ENCODE measurements at places on chromosomes 6 and 20.

DNA sequence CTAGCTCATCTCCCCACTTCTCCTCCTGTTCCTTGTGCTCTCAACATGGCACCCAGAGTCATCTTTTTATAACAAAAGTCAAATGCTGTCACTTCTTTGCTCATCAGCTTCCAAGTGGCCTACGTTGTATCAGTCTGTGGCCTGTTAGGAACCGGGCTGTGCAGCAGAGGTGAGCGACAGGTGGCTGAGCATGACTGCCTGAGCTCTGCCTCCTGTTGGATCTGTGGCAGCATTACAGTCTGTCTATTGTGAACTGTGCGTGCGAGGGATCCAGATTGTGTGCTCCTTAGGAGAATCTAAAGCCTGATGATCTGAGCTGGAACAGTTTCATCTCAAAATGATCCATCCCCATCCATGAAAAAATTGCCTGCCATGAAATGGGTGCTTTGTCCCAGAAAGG is 129.6 kb downstream of the FNDC1 start:
- no peak for DNase-seq

- DNase-seq, result no peak
Measured at GRCh38 chr6:119276211-119276610, 73.3 kb downstream of the MAN1A1 start.

GRCh38 chr6:168088161-168089053 is 9.4 kb upstream of the FRMD1 start:
- no peak for DNase-seq

DNA sequence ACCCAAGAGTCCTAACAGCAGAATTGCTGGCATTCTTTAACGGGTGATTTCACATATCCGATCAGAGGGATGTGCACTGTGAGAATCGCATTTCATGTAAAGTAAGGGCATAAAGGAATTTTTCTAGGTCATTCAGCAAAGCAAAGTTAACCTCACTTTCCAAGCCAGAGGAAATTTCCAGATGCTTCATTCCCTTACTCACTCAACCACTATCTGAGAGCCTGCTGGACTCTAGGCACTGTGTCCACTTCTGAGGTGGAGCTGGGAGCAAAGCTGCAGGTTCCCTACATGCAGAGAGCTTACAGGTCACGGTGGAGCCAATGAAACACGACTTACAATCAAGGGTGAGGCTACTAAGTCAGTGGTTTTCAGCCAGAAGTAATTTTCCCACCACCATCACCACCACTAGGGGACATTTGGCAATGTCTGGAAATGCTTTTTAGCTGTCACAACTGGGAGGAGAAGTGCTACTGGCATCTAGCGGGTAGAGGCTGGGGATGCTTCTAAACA is 34.5 kb upstream of the TSHZ2 start:
- no peak for DNase-seq

DNA sequence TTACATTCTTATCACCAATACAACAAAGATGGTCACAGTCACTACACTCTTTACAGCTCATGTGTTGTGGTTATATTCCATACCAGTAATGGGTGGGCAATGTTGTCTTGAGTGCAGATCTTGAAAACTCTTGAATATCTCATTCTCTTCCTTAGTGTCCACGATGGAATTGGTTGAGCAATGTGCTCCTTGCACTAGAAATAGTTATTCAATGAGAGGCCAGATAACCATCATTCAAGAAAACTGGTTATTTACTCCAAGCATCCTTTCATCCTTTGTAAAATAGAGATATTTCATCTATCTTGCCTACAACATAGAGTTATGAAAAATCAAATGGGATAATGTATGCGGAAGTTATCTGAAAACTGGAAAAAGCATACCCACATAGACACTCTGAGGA is 215.9 kb downstream of the ARHGAP18 start:
- DNase-seq, result no peak

- DNase-seq, result no peak
Measured at GRCh38 chr6:32920715-32921114, 20.1 kb downstream of the HLA-DMB start.

DNA sequence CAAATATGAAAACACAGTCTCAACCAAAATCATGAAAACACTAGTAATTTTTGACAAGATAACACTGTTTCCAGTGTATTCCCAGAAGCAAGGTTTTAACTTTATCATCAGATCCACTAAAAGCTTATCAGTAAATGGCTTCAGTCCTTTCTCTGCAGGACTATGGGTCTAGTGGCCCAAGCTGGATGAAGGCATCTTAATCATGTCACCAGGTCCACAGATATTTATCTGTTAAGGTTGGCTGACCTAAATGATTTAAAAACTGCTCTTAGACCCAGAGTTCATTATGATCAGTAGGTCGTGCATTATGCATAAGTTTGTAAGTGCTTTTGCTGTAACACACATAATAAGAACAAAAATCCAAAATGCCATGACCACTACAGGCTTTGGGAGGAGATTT is 118.0 kb downstream of the MAP3K7 start:
- no peak for DNase-seq

- no peak for DNase-seq
Measured at GRCh38 chr20:59583428-59584277, 20.7 kb upstream of the PHACTR3 start.

GRCh38 chr20:8215361-8215781 is 83.3 kb downstream of the PLCB1 start:
- DNase-seq, result no peak

DNA sequence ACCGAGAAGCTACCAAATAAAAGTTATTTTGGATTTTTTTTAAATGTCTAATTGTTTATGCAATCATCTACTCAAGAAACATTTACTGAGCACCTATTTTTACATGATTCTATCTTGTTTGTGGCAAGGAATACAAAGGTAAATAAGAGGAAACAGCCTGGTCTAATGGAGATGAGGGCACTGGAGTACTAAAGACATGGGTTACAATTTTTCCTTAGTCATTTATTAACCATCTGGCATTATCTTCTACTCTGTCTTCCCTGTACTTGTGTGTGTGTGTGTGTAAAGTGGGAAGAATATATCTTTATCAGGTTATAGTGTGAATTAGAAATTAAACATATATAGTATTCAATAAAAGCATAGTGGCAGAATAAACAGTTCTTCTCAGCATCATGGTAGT is 455.5 kb upstream of the FLRT3 start:
- DNase-seq, result no peak

GRCh38 chr6:14372734-14373489 is 255.3 kb downstream of the CD83 start:
- no peak for DNase-seq

- DNase-seq, result no peak
Measured at GRCh38 chr20:34806255-34806654, 19.2 kb downstream of the NCOA6 start.

- no peak for DNase-seq
Measured at GRCh38 chr6:94394822-94395221, 975.5 kb upstream of the EPHA7 start.

DNA sequence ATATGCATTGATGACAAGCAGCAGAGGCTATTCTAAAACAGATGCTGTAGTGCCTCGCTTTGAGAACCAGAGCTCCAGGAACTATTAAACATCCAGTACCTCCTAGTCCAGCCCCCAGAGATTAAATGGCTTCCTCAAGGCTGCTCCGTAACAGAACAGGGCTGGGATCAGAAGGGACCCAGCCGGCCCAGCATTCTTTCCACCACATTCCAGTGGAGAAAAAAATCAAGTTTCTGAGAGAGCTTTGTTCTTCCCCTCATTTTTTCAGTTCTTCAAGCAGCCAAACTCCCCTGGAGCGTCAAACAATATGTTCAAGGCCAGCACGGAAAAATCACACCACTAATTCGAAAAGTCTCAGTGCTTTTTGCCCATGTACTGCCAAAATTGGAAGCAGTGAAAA is 5.8 kb upstream of the STMND1 start:
- DNase-seq, result no peak

GRCh38 chr6:131063764-131064272 is 773 bp upstream of the EPB41L2 start:
- no peak for DNase-seq

GRCh38 chr6:123655521-123656306 is 19.0 kb upstream of the TRDN start:
- no peak for DNase-seq

- no peak for DNase-seq
Measured at GRCh38 chr6:131844243-131844841, 36.5 kb downstream of the ENPP1 start.

- no peak for DNase-seq
Measured at GRCh38 chr6:126632271-126632670, 292.4 kb downstream of the CENPW start.

GRCh38 chr6:80214436-80215022 is 108.1 kb downstream of the BCKDHB start:
- DNase-seq, result no peak

- no peak for DNase-seq
Measured at GRCh38 chr6:125994670-125995488, 8.5 kb downstream of the TRMT11 start.

DNA sequence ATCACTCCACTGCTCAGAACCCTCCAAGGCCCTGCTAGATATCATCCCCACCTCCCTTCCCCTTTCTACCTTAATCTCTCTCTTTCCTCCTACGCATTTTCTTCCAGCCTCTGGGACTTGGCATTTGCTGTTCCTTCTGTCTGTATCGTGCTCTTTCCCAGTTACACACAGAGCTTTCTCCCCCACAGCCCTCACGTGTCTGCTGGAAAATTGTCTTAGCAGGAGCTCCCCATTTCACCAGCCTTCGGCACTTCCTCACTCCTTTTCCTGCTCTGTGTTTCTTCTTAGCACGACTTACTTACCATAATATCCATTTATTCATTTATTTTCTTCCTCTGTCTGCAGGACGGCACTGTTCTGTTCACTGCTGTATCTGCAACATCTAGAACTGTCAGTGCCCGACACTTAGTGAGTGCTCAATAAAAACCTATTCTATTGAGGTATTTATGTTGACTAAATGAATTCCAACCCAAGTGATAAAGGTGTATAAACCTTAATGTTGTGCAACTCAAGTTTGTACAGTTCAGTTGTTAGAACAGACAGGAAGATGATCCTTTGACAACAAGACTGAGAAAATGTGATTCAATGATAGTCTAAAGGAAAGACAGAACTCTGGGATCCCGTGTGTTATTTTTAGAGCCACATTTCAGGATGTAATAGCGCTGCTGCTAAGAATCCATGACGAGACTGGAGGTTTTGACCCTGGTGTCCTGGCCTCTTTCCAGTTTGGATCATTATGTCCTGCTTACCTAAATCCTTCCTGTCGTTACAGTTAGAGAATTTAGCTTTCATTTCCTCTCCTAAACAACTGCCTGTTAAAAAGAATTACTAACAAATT is 170.1 kb upstream of the LAMP5 start:
- no peak for DNase-seq

Data from NCI-H1930 (cell line).